ENCODE measurements at places on chromosomes 7 and 10.
A peak's percentile ranks its signal among the peaks of the same experiment; 100 is the strongest.

- DNase-seq: no peak
Measured at GRCh38 chr7:137870684-137871083, 23.9 kb upstream of the DGKI start.

DNA sequence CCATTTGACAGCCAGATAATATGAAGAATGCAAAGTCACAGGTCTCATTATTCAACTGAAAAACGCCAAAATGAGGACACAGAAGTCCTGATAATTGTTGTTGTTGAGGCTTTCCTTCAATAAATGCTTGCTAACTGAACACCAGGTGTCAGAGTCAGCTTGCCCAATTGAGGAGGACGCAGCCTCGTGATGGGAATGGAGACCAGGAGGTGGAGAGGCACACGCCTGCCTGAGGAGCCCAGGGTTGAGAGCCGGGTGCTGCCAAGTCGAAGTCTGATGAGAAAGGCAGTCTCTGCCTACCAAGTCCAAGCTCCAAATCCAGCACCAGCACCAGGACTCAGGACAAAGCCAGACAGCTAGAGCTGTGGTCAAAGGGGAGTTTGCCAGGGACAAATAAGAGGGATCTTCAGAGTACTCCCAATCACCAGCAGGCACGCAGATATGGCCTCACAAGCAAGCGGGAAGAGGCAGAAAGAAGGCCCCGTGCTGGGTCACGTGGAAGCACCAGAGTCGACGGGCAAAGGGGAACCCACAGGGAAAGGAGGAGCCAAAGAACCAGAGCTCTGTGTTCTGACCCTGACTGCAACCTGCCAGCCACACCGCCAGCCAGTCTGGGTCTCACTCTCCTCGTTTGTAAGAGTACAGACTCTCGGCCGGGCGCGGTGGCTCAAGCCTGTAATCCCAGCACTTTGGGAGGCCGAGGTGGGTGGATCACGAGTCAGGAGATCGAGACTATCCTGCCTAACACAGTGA lies 47.6 kb downstream of the VOPP1 start:
- no peak for DNase-seq

- DNase-seq: no peak
Measured at GRCh38 chr10:97580421-97581367, 3.5 kb upstream of the HOGA1 start.

DNA sequence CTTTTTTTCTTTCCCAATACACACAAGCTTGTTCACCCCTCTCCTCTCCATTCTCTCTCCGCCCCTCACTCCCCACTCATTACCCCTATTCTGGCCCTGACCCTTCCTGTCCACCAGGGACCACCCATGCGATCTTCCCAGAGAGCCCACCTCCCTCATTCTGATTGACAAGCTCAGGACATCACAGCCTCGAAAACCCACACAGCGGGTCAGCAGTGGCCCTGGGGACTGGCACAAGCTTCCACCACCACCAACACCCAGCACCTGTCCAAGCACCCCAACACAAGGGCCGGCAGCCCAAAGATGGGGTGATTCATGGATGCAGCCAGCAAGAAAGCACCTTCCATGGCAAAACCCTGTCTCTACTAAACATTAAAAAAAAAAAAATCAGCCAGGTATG lies 50.0 kb upstream of the USP6NL start:
- DNase-seq: no peak

- no peak for DNase-seq
Measured at GRCh38 chr10:33723181-33723580, 388.7 kb upstream of the NRP1 start.

DNA sequence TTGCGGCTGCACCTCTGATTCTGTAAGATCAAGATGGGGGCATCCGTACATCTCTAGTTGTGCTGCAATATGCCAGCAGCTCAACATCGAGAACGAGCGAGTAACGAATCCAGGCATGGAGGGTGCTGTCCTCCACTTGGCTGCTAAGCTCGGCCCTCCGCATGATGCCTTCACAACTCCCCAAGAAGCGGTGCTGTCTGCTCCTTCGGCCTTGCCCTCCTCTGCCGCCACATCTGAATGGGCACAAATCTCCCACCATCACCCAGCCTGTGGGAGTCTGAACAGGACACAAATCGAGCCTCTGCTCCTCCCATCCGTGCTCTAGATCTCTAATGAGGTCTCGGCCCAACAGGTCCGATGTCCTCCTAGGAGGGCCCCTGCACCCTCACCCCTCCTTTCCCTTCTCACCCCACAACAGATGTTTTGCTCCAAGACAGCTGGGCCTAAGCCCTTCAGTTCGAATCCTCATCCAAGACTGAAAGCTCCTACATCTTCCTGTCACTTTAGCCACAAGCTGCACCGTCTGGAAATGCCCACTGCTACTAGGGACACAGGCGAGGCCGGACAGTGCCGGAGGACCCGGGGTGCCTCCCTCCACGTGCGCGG lies 86.7 kb downstream of the ZNF33B start:
- DNase-seq: no peak

GRCh38 chr7:36131499-36131898 lies 21.6 kb upstream of the EEPD1 start:
- DNase-seq: no peak

DNA sequence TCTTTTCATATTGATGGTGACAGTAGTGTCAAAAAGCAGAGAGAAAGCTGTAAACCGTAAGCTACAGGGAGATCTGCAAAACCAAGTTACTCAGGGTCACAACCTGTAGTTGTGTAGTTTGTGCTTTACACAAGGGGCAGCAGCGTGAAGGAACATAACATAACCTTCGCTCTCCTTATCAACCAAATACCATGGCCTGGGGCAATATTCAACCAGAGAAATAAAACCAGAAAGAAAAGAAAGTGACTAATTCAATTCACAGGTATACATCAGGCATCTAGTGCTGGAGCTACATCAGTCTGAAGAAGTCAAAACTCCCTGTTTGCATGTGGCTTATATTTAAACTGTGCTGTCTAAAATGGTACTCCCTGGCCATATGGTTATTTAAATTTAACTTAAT lies 224.3 kb downstream of the TWIST1 start:
- no peak for DNase-seq

DNA sequence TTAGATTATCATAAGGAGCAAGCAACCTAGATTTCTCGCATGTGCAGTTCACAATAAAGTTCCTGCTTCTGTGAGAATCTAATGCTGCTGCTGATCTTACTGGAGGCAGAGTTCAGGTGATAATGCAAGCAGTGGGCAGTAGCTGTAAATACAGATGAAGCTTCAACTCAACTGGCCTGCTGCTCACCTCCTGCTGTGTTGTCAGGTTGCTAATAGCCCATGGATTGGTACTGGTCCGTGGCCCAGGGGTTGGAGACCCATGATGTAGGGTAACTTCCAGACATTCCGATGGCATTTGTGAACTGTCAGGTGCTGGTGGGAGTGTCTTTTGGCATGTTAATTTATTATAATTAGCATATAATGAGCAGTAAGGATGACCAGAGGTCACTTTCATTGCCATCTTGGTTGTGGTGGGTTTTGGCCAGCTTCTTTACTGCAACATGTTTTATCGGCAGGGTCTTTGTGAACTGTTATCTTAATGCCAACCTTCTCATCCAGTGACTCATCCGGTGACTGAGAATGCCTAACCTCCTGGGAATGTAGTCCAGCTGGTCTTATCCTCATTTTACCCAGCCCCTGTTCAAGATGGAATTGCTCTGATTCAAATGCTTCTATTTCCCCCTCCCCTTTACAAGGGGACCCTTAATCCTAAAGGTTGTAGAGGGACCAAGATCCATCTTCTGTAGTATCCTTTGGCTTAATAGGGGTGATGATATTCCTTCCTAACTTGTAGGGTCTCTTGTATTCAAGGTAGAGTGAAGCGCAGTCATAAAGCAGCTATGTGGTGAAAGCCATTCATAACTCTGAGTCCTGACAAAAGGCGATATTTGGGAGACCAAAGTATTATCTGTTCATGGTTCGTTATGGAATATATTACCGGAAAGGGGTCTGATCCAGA lies 165.8 kb downstream of the CCSER2 start:
- no peak for DNase-seq

DNA sequence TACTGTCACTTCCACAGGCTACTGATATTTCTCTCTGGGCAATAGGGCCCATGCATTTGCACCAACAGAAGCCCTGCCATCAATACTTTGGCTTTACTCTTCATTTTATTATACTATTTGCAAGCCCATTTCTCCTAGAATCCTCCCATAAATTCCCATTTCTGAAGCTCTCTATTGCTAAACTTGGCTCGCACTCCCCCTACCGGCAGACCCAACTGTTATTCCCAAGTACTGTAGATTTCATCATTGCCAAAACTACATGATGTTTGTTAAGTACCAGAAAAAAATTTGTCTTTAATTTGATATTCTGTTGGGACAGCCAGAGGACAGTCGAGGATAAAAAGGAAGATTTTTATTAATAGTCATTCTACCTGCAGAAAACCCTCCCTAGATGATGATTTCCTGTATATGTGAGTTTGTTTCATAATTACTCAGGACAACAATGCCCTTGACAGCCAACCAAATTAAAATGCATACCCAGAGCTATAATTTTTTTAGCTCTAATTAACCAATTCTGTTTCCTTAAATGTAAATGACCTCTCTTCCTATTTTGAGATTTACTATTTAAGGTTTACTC lies 298.6 kb downstream of the REEP3 start:
- DNase-seq: no peak

- DNase-seq: no peak
Measured at GRCh38 chr7:128055637-128056036, 24.4 kb upstream of the LRRC4 start.

DNA sequence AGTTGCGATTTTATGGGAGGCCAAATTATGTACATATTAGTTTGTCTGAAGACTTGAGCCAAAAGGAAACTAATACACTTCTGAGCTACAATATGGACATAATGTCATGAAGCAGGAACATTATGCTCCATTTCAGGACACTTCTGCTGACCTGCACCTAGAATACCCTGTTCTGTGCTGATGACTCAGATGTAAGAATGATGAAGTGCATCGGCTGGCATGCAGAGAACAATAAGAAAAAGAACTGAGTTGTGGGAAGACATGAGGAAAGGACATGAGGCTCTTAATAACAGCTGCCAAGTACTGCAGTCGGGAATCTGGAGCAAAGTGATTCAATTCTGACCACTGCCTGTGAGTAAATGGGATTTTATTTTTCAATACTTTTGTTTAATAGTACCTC lies 192.9 kb upstream of the VSTM2A start:
- DNase-seq: no peak

GRCh38 chr10:132198381-132199181 lies 11.8 kb downstream of the DPYSL4 start:
- no peak for DNase-seq

GRCh38 chr7:137668404-137668803 lies 178.4 kb downstream of the DGKI start:
- no peak for DNase-seq

GRCh38 chr7:48052748-48053147 lies 17.4 kb downstream of the C7orf57 start:
- peak; percentile 3 for DNase-seq

GRCh38 chr7:147992698-147993097 lies 597.9 kb upstream of the C7orf33 start:
- no peak for DNase-seq

- no peak for DNase-seq
Measured at GRCh38 chr7:40843338-40843985, 708.7 kb downstream of the SUGCT start.

DNA sequence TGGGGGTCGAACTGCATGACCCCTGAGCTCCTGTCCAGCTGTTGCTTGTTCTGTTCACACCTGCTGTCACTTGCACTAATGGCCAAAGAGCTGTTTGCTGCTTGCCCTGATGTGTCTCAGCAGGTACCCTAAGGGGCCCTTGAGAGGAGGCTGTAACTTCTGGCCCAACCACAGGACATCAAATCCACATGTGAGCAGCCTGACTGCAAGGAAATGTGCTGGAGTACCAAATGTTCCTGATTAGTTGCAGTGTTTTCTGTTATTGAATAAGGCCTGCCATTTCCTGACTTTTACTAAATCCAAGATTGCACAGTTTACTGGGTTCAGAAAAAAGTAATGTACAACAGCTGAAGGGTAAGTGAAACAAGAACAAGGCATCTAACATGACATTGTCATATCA lies 91.7 kb upstream of the IL6 start:
- no peak for DNase-seq

- DNase-seq: no peak
Measured at GRCh38 chr7:82223580-82223979, 220.0 kb downstream of the CACNA2D1 start.

DNA sequence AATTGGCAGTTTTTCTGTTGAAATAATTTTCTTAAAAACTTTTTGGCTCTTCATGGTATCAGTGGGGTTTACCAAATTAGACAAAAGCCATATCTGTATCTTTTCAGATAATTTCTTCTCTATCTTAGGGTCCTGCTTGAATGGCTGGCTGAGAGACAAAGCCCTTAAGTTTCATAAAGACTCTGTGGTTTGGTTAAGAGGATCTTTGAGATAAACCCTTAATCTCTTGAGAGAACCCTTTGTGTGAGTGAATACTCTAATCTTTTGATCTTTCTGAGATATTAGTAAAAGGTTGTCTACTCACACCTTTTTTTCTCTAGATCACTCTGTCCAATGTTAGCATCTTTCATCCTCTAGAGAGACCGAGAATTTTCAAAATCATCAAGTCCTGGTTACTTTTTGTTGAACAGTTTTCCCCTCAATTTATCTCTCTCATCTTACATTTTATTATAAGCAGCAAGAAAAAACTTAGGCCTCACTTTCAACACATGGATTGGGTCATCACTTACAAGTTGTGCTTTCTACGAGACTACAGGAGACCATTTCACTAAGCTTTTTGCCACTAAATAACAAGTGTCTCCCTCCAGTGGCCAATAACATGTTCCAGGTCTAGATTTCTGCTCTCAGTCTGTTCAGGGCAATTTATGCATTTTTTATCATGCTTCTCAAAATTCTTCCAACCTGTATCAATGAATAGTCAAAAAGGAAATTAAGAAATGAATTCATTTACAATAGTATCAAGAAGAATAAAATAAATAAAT lies 28.4 kb downstream of the DNAJC9 start:
- peak; percentile 2 for DNase-seq

GRCh38 chr7:51602376-51602775 lies 285.8 kb upstream of the COBL start:
- DNase-seq: no peak

GRCh38 chr10:112871021-112871420 lies 79.0 kb upstream of the TCF7L2 start:
- DNase-seq: no peak

DNA sequence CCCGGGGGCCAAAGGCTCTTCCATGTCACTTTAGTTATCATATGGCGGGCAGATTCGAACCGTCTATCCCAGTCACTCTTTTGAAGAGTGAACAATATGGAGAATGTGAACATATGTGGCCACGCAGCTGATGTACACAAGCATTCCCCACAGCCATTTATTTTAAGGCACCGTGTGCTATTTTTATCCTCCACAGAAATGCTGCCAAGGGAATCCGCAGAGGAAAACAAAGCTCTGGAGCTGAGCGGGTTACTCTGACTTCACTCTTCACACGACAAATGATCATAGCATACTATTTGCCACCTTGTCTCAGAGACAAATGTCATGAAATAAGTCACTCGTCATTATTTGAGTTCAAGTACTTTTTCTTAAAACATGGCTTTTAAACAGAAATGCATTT lies 100.3 kb downstream of the CTBP2 start:
- no peak for DNase-seq
